Activated CD8-positive, alpha-beta T cell treated with anti-CD3 and anti-CD28 coated beads for 36 hours (primary cell): ENCODE measurements at places on chromosomes 1 and 21.

- DNase-seq: no peak
Observed at GRCh38 chr1:51284487-51284954, 45.8 kb downstream of the TTC39A start.

- DNase-seq: no peak
Observed at GRCh38 chr1:27504588-27505419, 14.8 kb upstream of the WASF2 start.

DNA sequence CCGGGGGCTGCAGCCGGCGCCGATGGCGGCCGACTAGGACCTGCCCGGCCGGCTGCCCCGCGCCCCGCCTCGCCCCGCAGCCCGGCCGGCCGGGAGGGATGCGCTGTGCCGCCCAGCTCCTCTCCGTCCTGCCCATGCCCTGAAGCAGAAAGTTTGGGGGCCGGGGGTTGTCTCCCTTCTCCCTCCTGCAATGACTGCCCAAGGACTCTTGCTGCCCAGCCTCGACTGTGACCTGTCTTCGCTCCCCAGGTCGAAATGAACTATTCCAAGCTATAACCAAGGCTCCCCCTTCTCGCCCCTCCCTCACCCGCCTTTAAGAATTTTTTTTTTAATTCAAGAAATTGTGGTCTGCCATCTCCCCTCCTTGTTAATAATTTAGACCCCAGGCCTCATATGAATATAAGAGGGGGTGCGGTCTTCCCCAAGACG is 361 bp downstream of the TMCC2 start:
- peak; percentile 20 for DNase-seq

DNA sequence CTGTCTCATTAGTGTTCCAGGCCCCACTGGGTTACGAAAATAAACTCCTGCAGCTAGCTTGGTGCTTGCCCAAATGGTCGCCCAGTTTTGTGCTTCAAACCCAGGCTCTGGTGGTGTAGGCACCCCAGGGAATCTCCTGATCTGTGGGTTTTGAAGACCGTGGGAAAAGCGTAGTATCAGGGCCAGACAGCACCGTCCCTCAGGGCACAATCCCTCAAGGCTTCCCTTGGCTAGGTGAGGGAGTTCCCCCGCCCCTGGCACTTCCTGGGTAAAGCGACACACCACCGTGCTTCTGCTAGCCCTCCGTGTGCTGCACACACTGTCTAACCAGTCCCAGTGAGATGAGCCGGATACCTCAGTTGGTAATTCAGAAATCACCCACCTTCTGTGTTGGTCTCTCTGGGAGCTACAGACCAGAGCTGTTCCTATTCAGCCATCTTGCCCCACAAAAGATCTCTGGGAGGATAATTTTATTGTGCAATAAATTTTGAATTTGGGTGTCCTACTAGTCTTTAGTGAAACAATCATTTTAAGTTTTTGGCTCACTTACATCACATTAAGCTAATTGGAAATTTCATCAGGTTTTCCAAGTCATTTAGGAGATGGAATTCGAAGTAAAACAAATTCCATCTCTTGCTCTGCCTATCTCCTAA is 9.4 kb upstream of the SLC25A24 start:
- peak; percentile 44 for DNase-seq

GRCh38 chr1:61391730-61392129 is 309.4 kb downstream of the NFIA start:
- no peak for DNase-seq

DNA sequence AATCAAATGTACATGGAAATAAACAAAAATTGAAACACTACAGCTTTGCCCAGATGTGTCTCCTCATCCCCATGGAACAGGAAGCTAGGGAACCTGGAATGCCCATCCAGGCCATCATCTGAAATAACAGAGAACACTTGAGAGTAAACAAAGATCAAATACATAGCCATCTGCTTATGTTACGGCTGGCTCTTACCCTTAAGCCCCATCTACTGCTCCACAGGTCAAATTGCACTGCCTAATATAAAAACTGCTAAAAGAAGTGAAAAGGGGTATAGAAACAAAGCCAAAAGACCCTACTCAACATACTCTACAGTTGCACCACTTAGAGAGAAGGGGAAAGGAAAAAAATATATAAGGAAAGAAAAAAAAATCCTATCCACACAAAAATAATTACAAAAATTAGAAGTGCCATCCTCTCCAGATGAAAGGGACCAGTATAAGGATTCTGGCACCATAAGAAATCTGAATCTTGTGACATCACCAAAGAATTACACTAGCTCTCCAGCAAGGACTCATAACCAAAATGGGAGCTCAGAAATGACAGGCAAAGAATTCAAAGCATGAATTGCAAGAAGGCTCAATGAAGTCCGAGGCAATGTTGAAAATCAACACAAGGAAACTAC is 26.9 kb downstream of the OR6Y1 start:
- peak; percentile 3 for DNase-seq

- no peak for DNase-seq
Observed at GRCh38 chr1:217363319-217363718, 267.6 kb downstream of the GPATCH2 start.

- no peak for DNase-seq
Observed at GRCh38 chr1:59345221-59345620, 48.3 kb downstream of the FGGY start.

- no peak for DNase-seq
Observed at GRCh38 chr1:219050086-219050821, 123.4 kb upstream of the LYPLAL1 start.

DNA sequence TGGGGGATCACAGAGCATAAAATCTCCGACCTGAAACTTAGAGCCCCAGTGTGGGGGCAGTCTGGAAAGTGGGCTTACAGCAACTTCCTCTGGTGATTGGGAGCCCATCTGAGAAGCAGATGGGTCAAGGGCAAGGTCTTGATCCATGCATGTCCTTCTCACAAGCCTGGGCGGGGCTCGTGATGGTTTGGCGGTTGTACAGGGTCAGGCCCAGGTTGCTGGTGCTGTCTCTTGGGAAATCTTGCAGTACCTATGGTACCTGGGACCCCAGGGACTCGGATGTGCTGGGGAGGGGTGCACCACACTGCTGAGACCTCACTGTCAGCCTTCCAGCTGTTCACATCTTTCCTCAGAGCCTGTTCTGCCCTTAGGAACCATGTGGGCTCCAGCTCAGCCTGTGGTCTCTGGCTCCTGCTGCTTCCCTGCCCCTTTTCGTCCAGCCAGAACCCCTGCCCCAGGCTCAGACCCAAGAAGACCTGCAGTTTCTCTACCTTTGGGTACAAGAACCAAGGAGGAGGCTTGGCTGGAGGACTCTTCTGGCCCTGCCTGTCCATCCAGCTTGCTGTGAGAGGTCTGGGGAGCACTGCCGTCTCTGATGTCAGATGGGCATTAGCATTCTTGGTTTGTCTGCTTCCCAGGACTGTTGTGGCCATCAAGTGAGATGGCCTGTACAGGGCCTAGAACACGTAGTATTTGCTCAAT is 24.5 kb downstream of the WNT4 start:
- no peak for DNase-seq

- DNase-seq: no peak
Observed at GRCh38 chr1:235923466-235924021, 56.8 kb upstream of the LYST start.

DNA sequence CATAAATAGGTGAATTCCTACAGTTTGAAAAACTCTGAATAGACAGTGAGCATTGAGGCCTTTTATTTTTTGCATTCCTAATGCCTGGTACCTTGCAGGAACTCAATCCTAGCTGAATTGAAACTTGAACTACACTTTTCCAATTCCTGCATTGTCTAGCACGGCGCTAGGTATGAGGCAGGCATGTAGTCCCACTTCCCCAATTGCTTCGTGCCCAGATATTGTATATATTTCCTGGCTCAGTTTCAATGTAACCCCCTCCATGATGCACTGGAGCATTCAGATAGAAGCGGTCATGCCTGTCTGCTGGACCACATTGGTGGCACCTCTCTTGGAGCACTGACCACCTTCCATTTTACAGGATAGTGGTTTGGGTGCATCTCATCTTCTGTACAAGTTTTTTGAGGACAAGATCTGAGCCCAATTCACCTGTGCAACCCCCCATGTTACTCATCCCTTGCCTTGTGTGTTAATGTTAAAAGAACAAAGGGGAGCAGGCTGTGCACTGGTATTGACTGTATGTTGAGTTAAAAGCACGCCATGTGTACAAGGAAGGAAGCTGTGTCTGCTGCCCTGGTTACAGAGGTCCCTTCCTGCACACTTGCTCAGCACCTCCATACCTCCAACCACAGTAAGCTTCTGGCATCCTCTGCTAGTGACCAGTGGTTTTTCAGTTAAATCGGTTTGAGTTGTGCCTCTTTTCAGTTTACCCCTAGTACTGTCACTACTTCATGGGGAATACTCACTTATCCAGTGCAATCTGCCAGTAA is 10.0 kb upstream of the RAB7B start:
- no peak for DNase-seq

DNA sequence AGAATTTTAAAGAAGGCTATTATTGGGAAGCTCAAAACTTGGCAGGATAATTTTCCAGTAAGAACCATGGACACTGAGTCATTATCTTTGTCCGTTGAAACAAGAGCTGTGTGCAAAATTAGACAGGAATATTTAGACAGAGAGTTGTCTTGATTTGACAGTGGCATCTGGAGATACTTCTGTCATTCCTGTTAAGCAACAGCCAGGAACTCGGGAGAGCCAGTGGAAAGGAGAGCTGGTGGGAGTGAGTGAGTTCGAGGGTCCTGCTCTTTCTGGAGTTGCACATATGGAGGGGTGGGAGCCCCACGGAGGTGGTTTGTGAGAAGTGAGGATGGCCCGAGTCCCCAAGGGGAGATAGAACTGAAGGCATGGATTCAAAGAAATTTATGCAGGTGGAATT is 3.1 kb downstream of the COQ8A start:
- no peak for DNase-seq

DNA sequence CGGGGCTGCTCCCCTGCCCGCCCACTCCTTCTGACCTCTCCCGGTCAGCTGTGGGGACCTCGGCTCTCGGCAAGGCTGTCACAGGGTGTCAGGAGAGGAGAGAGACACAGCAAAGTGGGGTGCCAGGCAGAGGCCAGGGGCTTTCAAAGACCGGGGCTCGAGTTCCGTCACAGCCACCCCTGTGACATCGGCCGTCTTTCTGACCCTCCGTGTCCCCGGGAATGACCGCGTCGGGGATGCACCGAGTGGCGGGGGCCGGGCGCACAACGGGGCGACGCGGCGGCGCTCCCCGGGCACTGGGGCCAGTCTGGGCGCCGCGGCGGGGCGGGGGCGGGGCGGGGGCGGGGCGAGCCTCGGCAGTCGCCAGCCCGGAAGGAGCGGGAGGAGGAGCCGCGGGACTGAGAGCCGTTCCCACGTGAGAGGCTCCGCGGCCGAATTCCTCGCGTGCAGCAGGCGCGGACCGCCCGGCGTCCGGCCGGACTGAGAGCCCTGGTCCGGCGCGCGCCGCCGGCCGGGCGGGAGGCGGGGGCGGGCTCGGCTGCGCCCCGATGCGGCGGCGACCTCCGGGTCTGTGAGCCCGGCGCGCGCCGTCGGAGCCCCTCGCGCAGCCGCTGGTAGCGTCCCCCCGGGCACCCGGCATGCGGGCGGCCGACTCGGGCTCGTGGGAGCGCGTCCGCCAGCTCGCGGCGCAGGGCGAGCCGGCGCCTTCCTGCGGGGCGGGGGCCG is 229.7 kb upstream of the TMEM51 start:
- peak; percentile 27 for DNase-seq

DNA sequence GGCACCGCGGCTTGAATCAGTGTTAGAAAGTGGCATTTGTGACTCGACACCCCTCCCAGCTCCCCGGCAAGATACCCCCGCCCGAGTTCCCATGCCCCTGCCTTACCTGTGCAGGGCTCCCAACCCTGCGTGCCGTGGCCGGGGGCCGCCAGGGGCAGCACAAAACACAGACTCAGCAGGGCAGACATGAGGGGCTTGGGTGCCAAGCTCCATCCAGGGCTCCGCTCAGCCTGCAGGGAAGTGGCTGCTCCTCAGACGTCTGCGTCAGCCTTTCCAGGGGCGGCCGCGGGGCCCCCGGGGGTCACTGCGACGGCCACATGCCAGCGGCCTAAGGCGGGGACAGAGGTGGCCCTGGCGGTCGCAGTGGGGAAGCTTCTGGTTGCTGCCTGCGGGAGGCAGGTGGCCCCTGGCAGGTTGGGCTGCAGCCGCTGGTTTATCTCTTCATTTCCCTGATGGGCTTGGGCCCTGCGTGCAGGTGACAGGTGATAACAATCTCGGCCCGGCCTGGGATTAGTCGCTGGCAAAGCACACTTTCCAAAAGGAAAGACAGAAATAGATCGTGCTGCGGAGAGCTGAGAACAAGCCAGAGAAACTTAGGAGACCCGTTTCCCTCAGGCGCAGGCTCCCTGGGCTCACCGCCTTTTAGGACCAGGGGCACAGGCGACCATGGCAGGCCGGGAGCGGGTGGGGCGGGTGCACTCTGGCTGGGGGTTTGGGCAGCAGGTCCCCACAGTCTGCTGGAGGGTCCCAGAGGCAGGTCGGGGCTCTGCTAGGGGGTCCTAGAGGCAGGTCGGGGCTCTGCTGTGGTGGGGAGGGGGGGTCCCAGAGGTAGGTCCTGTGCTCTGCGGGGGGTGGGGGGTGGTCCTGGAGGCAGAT is at the start of gene TSPEAR:
Gene TSPEAR, minus strand, starts transcription at position 246 of the 876 bp plus-strand sequence. Its CDS starts 58 bp downstream, at position 188.
- DNase-seq: no peak

DNA sequence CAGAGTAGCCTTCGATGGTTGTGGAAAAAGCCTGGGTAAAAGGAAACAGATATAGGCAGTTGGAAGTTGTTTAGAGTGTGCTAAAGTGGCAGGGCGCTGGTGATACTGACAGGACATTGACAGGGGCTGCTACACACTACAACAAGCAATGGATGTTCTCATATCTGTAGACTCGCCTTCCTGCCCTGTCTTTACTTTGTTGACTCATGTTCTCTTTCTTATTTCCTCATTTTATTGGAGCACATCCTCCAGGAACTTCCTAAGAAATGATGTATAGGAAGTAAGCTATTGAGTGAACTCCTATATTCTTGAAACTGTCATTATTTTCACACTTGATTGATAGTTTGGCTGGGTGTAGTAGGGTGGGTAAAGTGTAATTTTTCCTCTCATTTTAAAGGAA is 51.0 kb downstream of the C4BPA start:
- no peak for DNase-seq

GRCh38 chr1:5473268-5473667 is 519.0 kb downstream of the NPHP4 start:
- DNase-seq: no peak

DNA sequence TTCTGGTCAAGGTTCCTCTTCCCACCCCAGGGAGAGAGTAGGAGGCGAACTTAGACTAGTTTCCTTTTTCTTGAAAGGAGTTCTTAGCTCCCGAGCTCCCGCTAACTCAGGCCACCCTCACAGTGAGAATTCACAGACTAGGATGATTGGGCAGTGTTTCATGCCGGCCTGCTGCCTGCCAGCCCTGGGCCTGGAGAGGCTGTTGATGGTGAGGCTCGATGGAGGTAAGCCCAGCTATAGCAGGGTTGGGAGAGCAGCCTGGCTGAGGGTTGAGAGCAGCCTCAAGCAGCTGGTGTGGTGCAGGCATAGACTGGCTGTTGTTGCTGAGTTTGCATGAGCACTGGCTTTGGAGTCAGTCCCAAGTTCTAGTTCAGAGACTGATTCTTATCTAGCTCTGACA is 274.4 kb downstream of the MATN1 start:
- DNase-seq: no peak

GRCh38 chr1:96361271-96361856 is 360.2 kb upstream of the PTBP2 start:
- no peak for DNase-seq

- no peak for DNase-seq
Observed at GRCh38 chr1:163036671-163037070, 32.5 kb upstream of the RGS4 start.

- DNase-seq: no peak
Observed at GRCh38 chr1:220551718-220552117, 23.8 kb downstream of the MARK1 start.

- DNase-seq: no peak
Observed at GRCh38 chr1:36251794-36252481, 27.7 kb downstream of the THRAP3 start.

- DNase-seq: no peak
Observed at GRCh38 chr21:46049890-46050667, 47.8 kb upstream of the COL6A2 start.
